Activated CD8-positive, alpha-beta memory T cell treated with anti-CD3 and anti-CD28 coated beads for 24 hours (primary cell): ENCODE measurements at places on chromosomes 13 and 19.

DNA sequence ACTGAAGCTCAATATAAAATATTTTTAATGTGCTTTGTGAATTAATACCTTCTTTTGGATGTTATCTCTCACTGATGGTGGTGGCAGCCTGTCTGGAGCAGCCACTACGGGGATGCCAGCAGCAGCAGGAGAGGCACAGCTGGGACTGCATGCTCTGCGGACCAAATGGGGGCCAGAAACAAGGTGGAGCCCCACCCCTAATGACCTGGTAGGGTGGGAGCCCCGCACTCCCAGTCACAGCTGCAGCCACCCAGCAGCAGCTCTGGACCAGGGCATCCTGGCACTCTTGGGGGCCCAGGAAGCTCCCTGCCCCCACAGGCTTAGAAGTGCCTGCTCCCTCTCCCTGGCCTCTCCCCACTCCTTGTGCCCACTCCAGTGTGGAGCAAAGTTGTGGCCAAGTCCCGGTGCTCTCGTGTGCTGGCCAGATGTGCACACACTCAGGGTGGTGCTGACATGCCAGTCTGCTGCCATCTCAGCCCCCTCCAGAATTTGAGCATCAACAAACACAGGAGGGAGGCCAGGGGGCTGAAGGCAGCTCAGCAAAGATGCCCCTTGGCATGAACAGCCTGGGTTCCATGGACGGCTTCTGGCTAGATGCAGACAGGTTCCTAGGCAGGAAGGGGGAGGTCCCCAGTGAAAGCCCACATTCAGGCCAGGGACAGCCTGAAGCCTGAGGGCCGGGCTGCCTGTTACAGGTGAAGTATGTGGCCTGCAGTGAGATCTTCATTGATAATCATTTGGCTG lies 696.7 kb upstream of the SLITRK5 start:
- DNase-seq = no peak

- DNase-seq = no peak
Measured at GRCh38 chr13:85316506-85317025, 482.7 kb downstream of the SLITRK6 start.

GRCh38 chr13:48334534-48335127 lies 31.1 kb downstream of the RB1 start:
- no peak for DNase-seq

- no peak for DNase-seq
Measured at GRCh38 chr13:25335856-25336255, 34.4 kb downstream of the NUP58 start.

- DNase-seq = no peak
Measured at GRCh38 chr19:33385956-33386355, 12.4 kb downstream of the CEBPG start.

GRCh38 chr19:55208880-55209692 lies at the start of gene PTPRH:
Gene PTPRH (minus strand): TSS chr19:55209501. CDS start chr19:55209433, 68 bp downstream.
- no peak for DNase-seq

GRCh38 chr19:4007836-4008539 lies 452 bp downstream of the PIAS4 start:
- peak; percentile 68 for DNase-seq
